ENCODE measurements at places on chromosomes 1 and 21.

DNA sequence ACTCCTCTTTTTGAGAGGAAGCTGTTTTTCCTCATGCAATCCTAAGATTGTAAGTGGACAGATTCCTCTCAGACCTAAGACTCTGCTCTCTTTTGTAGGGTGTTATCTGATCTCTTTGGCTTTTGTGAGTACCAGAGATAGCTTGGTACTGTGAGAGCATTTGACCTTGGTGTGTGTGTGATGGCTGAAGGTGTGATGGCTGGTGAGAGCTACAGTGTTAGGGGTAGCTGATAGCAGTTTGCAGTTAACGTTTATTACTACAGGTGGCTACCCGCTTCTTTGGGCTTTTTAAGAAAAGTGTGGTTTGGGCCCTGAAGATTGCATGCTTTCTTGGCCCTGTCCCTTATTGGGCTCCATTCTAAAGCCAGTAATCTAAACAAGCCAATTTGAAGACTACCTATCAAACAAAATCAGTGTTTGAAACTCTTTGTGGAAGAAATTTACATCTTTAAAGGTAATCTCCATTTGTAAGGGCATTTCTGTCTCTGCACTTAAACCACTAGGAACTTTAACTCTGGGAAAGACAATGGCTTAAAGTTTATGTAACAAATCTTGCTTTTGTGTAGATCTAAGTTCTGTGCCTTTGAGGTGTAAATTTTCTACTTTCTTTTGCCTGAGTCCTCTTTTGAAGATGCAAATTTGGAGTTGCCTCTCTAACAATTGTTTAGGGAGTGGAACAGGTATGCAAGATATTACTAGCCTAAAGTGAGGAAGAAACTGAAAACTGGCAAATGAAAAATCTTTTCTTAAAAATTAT lies 85.3 kb upstream of the SERBP1 start:
- no peak for ATAC-seq

GRCh38 chr1:54493608-54494007 lies 54.4 kb upstream of the ACOT11 start:
- ATAC-seq, result no peak

- no peak for ATAC-seq
These were observed 2.2 kb downstream of the MMEL1 start for GRCh38 chr1:2630498-2631135.

GRCh38 chr1:152855661-152856060 lies 4.1 kb upstream of the LCE7A start:
- no peak for ATAC-seq

GRCh38 chr1:240833075-240833474 lies 221.1 kb upstream of the GREM2 start:
- ATAC-seq, result no peak

DNA sequence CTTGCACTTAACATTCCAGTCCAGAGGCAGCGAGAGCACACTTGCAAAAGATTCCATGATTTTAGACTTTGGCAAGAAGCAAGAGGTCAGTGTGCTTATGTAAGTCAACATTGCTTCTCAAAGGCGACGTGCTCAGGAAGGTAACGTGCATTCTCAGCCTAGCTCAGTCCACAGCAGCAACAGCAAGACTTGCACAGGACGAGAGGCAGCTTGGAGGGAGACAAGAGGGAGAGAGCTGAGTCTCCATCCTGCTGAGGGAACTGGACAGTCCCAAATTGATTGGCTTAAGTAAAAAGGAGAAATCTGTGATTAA lies 56.5 kb downstream of the PTP4A2 start:
- ATAC-seq, result no peak

- ATAC-seq, result peak; percentile 13
These were observed 36.9 kb upstream of the EDEM3 start for GRCh38 chr1:184791550-184791900.

DNA sequence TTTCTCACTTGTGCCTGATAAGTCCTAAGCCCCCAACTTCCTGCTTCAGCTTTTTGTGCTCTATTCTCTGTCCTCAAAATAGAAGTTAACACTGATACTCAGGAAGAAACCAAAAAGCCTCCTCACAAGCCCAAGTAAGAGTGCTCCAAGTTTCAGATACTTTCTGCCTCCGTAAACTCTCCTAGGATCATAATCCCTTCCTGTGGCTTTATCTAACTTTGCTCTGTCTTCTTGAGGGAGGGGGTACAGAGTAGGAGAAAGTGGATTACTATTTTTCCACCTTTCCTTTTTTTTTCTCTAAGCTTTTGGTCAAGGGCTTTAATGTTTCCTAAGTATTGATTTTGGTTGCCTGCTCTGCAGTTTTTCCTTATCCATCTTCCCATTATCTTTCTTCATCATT lies 54.6 kb downstream of the DPH5 start:
- ATAC-seq, result no peak

GRCh38 chr1:243739335-243740003 lies 110.6 kb downstream of the AKT3 start:
- no peak for ATAC-seq

DNA sequence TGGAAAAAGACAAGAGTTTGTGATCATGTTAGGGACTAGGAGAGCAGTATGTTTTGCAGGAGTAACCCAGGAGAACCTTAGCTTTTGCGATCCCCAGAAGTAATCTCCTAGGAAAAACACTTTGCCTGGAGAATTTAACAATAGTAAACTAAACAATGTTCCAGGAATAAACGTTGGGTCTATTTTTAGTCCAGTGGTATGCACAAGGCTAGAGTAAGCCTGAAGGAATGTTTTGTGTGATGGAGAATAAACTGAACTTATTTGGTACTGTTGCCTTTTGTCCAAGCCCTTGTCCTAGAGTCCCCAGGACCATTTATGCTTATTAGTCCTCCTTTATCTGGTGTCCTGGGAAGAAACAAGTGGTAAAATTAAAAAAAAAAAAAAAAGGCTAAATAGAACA lies 28.7 kb upstream of the RGS5 start:
- ATAC-seq, result peak; percentile 99

- no peak for ATAC-seq
These were observed 3.0 kb downstream of the ATP2B4 start for GRCh38 chr1:203629507-203630082.

- no peak for ATAC-seq
These were observed 58.7 kb upstream of the SIM2 start for GRCh38 chr21:36640174-36640720.

All from SK-N-SH treated with all-trans-retinoic acid at 6 μM for 48 hours (cell line).